RPMI8226 (cell line): ENCODE measurements at places on chromosomes 16 and 17.

DNA sequence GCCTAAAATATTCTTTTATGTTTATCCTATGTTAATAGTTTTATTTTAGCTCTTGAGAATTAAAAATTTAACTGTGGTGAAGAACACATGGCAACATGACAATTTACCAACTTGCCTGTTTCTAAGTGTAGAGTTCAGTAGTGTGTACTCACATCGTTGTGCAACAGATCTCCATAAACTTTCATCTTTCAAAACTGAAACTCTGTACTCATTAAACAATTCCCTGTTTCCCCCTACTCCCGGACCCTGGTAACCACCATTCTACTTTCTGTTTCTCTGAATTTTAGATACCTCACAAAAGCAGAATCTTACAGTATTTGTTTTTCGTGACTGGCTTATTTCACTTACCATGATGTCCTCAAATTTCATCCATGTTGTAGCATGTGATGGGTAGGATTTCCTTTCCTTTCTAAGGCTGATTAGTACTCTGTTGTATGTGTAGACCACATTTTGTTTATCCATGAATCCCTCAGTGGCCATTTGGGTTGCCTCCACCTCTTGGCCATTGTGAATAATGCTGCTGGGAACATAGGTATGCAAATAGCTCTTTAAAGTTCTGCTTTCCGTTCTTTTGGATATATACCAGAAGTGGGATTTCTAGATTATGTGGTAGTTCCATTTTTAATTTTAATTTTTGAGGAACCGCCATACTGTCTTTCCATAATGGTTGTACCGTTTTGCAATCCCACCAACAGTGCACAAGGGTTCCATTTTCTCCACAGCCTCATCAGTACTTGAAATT is 17.4 kb downstream of the IST1 start:
- DNase-seq, result no peak

GRCh38 chr16:30377812-30378235 is 3.2 kb downstream of the MYL11 start:
- peak; percentile 86 for DNase-seq

DNA sequence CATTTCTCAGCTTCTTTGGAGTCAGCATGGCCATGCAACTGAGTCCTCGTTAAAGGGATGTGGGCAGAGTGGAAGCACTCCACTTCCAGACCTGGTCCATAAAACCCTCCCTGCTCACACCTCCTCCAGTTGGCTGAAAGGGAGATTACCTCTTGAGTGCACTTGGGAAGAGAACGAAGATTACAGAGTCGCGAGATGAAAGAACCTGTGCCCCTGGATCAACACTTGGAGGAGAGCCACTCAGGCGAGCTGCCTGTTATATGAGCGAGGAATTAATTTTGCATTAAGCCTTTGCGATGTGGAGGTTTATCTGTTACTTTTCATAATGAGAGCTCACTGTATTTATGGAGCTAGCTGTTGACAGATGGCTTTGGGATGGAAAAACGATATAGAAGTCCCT is 147.9 kb downstream of the MAF start:
- no peak for DNase-seq

DNA sequence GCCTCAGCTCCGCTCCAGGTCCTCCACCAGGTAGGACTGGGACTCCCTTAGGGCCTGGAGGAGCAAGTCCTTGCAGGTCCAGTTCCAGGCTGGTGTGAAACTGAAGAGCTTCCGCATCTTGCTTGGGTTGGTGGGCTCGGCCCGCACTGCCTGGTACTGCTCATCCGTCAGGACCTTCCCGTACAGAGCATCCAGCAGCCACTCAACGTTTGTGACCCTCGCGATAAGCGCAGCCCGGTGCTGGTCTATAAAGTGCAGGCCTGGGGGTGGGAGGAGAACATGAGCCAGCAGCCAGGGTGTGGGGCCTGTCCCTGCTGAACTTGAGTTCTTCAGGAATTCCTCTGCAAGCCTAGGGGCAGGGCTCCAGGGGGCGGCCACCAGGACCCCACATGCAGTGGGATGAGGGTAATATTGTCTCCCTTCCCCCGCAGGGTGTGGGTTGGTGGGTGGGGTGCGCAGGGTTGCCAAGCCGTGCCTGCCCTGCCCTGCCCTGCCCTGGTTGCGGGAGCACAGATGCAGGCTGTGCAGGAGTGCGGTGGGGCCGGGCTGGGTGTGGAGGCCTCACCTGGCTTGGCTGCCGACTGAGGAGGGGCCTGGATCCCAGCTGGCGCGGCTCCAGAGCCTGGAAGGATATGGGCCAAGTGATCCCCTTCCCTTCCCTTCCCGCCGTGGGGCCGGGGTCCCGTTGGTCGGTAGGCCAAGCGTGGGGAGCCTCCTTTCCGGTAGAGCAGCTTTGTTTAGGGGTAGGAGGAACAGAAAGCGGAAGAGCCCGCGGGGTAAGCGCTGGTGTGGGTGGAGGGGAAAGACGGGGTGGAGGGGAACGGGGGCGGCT is 762 bp downstream of the PYCARD start:
- DNase-seq, result peak; percentile 78

DNA sequence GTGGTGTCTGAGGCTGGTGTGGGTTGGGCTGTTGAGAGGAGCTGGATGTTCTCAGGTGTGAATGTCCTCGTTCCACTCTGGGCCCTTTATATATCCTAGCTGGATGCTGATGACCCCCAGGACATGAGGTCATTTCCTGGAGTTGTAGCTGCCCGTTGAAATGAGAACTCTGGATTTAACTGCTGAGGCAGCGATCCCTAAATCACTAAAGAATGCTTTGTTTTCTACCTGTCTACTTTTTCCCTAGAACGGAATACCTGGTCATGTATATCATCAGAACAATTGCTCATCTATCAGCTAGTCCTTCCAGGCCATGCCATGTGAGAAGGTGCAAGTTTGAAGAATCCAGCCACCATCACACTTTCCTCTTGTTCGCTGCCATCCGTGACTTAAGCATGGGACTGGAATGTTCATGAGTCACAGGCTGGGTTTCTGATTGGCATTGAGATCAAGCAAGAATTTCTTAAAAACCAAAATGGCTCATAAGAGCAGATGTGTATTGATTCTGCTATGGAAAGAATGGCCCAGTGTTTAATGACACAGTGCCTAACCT is at the start of gene KRTAP2-3:
Gene KRTAP2-3 (minus strand): TSS at position 63 of the 553 bp plus-strand sequence. CDS start 64 bp downstream, outside the sequence.
- DNase-seq, result peak; percentile 35

DNA sequence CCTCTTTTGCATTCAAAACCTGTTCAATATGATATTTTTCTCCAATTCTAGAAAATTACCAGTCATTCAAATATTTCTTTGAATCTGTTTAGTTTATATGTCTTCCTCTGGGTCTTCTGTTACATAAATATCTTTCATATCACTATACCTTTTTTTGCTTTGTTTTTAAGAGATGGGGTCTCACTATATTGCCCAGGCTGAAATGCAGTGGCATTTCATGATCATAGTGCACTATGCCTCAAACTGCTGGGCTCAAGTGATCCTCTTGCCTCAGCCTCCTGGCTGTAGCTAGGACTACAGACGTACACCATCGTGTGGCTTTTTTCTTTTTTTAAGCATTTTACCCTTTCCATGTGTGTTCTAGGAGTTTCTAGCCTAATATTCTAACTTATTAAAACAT is 38.8 kb downstream of the NSRP1 start:
- no peak for DNase-seq

DNA sequence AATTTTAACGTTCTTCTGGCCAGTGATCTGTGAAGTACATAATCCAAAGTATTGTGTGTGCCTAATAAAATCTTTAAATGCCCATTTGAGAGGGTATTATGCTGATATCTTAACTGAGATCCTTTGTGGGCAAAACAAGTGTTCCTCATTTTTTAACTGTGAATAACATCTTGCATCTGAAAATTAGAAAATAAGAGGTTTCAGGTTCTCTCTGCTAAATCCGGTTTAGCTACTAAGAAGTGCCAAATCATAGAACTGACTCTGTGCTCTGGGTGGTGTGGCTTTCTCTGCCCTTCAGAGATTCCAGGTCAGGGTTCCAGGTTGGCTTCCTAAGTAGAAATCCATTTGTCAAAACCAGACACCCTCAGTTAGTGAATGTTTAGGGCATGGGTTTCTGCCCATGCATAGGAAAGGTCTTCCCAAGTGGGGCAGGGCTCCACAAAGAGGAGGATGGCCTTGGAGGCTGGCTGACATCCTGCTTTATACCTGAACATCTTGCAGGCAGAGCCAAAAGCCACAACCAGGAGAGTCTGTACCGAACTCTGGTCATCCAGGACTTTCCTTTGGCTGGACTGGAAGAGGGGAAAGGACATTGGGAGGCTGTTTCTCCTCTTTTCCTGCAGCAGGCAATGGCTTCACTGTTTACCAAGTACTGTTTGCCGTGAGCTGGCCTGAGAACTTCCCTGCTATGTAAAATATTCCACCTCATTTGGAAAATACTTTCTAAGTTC is 8.5 kb downstream of the ALDH3A2 start:
- DNase-seq, result no peak

DNA sequence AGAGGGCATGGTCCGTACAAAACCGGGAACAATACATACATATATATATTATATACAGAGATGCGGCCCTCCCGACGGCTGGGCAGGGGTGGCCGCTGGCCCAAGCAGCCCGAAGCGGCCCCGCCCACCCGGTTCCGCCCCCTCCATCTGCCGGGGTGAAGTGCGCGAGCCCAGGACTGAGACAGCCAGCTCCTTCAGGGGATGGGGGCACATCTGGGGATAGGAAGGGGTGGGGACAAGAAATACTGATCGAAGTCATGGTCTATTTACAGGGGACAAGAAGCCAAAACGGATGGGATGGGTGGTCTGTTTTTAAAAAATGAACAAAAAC is 3.8 kb upstream of the SAMD14 start:
- no peak for DNase-seq

- DNase-seq, result peak; percentile 74
These were observed 870 bp upstream of the CTRB2 start for GRCh38 chr16:75207831-75208230.

- DNase-seq, result peak; percentile 71
These were observed 16.6 kb downstream of the RMI2 start for GRCh38 chr16:11361701-11362451.

GRCh38 chr17:51032850-51033249 is 87.8 kb downstream of the SPAG9 start:
- DNase-seq, result no peak

- DNase-seq, result no peak
These were observed 161.8 kb downstream of the RPTOR start for GRCh38 chr17:80706463-80706867.

- peak; percentile 34 for DNase-seq
These were observed 526 bp downstream of the ZZEF1 start for GRCh38 chr17:4142107-4142900.

- DNase-seq, result no peak
These were observed 58.6 kb upstream of the TNRC6A start for GRCh38 chr16:24670623-24671454.

DNA sequence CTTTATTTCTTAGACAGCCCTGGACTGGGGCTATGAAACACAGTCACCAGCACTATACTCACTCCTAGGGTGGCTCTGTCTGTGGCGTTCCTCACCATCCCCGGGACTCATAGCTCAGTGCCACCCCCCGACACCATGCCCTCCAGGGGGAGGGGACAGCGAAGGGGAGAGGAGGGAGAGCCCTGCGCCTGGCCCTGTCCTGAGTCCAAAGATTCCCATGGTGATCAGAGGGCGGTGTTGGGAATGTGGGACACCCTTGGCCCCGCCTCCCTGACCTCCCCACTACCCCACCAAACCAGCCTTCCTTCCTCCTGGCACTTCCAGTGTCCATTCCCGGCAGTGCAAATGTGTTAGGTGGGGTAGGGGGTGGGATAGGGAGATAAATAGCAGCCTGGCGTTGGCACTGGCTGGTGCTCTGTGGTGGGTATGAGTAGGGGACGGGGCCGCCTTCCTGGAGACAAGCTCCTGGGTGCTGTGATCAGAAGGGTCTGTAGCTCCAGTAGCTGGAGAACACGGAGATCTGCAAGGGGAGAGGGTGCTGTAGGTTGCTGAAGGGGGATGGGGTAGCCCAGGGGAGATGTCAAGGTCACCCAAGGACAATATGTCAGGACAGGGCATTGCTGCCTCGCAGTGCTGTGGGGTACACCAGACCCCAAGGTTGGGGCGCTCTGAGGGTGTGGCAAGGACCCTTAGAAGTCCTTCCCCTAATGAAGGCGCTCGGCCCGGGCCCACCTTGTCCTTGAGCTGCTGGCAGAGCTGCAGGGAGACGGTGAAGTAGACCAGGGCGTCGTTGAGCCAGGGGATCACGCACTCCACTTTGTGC is 2.0 kb downstream of the SMIM22 start:
- no peak for DNase-seq

GRCh38 chr17:43533699-43534098 is 12.4 kb downstream of the ETV4 start:
- DNase-seq, result no peak

DNA sequence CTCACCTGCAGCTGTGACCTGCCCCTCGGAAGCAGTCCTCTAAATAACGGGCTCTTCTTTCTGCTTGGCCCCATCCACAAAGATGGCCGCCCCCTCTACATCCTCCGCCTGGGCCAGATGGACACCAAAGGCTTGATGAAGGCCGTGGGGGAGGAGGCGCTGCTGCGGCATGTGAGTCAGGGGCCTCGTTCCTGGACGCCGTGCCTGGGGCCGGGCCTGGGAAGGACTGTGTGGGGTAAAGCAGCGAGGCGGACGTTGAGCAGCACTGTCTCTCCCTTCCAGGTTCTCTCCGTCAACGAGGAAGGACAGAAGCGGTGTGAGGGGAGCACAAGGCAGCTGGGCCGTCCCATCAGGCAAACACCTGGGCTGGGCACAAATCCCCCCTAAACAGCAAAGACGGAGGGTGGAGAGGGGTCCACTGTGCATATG is 33.1 kb downstream of the NAGPA start:
- no peak for DNase-seq
